ENCODE measurements at places on chromosomes 6 and 20.

DNA sequence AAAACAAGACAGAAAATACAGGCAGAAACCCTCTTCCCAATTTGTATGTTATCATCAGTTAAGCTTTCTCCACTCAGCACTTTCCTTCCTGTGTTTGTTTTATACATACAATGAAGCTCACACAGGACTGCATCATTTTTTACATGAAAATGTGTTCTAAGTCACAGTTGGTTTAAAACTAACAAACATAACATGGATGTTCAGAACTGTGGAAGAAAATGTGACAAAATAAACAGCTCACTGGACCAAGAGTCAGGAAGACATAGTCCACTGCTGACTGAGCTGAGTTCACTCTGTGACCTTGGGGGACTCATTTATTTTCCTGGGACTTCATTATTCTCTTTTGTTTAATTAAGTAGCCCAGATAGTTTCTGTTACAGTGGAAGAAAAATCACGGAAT lies 331.5 kb downstream of the SYNE1 start:
- DNase-seq, result no peak

DNA sequence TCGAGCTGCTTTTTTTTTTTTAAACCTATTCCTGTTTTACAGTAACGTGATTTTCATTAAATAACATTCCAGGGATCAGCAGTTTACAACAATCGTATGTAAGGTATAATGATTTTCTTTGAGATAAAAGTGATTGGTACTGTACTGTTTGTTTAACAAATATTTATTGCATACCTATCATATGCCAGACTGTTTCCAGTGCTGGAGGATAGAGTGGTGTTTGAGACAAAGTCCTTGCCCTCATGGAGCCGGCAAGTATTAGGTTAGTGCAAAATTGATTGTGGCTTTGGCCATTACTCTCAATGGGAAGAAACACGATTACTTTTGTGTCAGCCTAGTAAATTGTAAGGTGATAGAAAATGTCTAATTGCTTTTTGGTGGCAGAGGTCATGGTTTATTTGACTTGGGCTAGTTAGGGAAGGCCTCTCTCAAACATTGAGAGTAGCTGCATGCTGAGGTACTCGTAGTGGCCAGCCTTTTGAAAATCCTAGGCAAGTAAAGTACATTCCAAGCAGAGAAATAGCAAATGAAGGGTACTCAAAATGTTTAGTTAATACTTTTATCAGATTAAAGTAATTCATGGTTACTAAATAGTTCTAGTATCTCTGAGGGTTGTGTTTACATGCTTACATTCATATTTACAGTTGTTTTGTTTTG lies 35.6 kb downstream of the PHF3 start:
- DNase-seq, result no peak

GRCh38 chr20:20568604-20569205 lies 143.7 kb downstream of the RALGAPA2 start:
- DNase-seq, result peak; percentile 73

DNA sequence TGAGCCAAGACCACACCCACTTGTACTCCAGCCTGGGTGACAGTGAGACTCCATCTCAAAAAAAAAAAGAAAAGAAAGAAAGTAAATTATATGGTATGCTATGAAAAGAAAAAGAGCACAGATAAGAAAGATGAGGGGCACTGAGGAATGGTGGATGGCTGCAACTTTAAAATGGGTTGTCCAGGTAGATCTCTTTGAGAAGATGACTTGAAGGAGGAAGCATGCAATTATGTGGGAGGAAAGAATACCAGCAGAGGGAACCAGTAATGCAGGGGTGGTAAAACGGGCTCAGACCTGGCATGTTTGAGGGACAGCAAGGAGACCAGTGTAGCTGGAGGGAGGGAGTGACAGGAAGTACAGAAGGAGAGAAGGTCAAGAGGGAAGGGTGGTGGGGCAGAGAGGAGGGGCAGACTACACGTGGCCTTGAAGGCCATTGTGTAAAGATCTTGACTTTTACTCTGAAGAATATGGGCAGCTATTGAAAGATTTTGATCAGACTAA lies 22.3 kb downstream of the LINC00237 start:
- no peak for DNase-seq

DNA sequence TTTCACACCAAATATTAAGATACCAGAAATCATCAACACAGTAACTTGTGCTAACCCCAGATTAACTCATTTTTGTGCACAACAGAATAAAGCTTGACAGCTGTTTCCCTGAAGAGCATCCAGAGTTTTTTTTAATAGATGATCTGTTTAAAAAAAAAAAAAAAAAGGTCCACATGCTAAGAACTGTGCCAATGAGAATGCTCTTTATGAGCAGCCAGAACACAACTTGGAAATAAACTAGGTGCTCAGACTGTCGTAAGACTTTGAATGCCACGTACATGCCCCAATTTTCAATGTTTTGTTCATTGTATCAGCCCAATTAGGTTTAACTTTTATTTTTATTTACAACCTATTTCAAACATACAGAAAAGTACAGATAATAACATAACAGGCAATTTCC lies 47.3 kb downstream of the STAU1 start:
- no peak for DNase-seq

DNA sequence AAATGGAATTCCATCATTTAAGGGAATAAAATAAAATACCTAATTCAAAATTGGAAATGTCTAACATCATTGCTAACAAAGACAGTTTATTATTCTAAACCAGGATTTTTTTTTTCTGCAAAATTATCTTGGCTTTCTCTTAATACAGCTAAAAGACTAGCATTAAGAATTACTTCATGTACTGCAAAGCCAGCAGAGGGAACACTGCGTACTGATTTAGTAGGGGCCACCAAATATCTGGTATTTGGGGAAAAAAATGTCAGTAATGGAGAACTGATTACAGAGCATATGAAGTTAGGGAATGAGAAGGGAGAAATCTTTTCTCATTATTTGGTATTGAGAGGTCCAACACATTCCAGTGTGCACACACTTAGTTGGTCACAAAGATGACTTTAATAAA lies 3.2 kb upstream of the SOX4 start:
- DNase-seq, result no peak

- DNase-seq, result peak; percentile 84
Observed at GRCh38 chr6:32118782-32119628, 9.0 kb downstream of the ATF6B start.

DNA sequence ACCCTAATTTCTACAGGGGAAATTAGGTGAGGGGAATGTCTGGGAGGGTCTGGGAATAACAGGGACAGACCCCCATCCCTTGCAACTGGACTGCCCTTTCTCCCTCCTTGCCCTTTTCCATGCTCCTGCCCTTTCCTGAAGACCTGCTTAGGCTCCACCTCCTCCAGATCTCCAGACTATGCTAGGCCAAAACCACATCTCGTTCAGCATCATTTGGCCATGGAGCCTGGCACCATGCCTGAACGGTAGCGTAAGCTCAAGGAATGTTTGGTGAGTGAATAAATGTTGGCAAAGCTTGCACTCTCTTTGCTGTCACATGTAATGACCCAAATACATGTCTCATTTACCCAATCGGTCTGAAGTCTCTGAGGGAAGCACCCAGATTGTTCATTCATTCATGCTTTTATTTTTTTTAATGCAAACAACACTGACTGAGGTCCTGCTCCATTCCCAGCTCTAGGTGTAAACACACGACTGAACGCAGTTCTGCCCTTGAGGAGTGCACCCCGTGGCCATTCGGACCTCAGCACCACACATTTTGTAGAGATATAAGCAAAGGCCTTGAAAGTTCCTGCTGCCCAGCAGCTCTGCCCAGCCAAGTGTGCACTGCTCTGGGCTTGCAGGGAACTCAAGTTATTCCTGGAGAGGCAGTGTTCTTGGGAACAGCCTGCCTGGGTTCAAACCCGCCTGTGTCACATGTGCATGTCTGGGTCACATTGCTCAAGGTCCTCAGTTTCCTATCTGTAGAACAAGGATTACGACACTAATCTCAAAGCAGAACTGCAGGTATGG lies 1.1 kb upstream of the GRM4 start:
- DNase-seq, result no peak

DNA sequence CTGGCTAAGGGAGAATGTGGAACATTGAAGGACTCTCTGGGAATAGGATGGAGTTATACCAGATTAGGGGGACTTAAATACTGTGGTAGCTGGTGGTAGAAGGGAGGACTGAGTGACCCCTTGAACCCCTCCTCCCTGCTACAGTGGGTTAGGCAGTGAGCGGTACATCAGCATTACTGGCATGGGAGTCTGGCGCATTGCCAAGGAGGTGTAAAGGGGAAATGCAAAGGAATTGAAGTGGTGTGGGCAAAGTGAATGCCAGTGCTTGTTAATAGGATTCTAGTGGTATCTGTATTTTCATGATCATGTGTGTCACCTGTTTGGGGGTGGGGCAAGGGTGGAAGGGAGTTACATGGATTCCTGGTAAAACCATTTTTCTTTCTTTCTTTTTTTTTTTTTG lies 60.1 kb downstream of the GFRA4 start:
- DNase-seq, result no peak

- peak; percentile 53 for DNase-seq
Observed at GRCh38 chr20:50713657-50714101, 17.7 kb upstream of the PARD6B start.

GRCh38 chr6:1346558-1347091 lies 34.7 kb downstream of the FOXQ1 start:
- peak; percentile 15 for DNase-seq

DNA sequence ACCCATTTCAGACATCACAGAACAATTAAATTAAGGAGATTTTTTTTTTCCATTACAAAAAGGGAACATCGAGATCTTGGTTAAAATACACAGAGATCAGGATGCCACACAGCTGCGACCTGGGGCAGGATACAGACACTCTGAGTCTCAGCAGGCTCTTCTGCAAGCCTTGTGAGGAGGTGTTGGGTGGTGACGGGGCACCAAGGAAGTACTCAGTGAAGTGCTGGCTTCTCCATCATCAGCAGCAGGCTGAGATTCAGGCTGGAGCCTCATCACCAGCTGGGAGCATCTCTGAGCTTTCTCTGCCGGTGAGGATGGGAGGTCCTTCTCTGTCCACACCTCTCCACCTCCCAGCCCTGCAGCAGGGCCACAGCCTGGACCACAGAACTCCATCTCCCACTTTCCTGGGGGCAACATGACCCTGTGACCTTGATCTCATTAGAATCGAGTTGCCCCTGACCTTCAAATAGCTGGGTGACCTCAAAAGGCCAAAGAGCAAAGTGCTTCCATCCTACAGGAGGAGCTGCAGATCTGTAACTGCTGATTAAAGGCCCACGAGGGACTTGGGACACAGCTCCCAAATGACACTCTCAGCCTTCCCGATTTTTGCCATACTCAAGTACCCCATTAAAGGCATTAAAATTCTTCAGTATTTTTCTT lies 16.0 kb downstream of the PMEPA1 start:
- no peak for DNase-seq

GRCh38 chr6:32411566-32412327 lies 4.8 kb upstream of the BTNL2 start:
- DNase-seq, result no peak

- DNase-seq, result no peak
Observed at GRCh38 chr6:25987845-25988244, 25.2 kb downstream of the TRIM38 start.

DNA sequence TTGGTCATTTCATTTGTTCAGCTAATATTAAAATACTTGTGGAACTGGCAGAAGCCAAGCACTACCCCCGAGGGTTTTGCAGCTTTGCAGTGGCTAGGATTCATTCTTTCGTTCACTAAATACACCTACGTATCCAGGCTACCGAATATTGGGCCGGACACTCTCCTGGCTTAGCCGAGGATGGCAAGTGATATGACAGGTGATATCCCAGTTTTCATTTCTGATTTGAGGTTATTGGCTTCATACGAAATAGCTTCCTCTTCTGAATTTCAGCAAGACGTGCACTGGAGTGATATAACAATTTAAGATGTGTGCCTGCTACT lies 536 bp upstream of the MTFR2 start:
- DNase-seq, result no peak

GRCh38 chr6:156719395-156719719 lies 57.8 kb upstream of the ARID1B start:
- DNase-seq, result peak; percentile 12

GRCh38 chr6:127290391-127291265 lies 24.0 kb downstream of the RNF146 start:
- no peak for DNase-seq

DNA sequence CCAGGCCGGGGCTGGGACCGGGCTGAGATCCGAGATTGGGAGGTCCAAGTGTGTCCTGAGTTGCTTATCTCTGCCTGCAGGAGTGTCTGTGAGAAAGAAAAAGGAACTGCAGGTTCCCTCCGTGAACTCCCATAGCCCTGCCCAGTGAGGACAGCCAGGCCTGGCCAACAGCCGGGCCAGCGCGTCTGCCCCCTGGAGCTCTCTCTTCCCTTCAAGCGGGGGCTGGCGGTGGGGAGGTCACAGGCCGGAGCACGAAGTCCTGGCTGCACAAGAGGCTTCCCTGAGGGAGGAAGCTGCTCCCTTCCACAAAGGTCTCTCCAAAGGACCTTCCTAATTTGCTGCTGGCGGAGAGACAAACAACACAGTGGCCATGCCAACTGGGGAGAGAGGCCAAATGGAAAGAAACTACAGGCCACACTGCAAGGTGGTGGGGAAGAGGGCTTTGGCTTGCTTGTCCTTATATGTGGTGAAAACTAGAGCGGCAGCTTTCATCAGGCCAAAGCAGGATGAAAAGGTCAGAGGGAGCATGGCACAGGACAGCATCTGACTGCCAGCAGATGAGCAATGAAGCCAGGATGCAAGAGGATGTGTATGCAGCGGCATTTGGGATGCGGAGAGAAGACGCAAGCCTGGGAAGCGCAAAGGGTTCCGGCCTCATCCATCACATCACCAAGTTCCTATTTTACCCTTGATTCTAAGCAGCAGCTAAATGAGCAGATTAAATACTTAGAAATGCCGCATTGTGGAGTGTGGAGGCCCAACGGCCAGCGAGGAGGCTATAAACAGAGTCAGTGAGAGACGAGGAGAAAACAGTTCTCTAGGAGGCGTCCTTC lies 260.0 kb downstream of the ERMARD start:
- peak; percentile 16 for DNase-seq

DNA sequence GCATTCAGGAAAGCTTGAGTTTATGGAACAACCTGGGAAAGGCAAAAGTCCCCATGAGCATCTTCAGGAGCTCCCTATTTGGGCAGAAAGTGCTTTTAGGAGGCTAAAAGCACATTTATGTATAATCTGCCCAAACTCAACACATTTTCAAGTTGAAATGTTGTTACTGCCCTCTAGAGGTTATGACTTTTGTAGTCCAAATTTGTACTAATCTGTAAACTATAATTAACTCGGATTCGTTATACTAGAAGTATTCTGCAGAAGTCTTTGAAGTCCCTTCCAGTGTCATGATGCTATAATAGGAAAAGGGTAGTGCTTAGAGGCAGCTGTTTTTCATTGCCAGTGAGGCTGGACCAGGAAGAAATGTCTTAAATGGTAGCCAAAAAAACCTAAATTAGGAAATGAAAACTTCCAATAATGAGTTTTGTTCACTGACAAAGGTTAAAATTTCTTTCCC lies 44.8 kb upstream of the EMILIN3 start:
- peak; percentile 60 for DNase-seq

DNA sequence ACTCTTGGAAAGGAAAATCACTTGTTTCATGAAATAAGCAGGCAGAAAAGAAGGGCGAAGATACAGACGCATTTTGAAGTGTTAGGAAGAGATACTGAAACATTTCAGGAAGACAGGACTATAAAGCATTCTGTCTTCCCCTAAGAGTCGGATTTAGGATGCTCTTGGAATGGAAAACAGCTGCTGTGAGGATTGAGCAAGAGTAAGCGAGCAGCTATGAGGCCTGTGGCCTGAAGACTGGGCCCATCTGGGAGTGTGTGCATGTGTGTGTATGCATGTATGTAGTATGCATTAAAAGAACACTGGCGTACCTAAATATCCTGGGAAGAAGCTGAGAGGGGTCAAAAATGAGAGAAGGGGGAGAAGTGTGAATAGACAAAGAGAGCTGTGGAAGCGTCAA lies 83.6 kb downstream of the SIM1 start:
- DNase-seq, result no peak

Data from pons (tissue), 1 donor.